ENCODE measurements at places on chromosomes 6 and 20. TPM values are rescaled to one million over a fixed set of nuclear protein-coding genes. Genes with fewer than 3 reads are reported as not detected.

DNA sequence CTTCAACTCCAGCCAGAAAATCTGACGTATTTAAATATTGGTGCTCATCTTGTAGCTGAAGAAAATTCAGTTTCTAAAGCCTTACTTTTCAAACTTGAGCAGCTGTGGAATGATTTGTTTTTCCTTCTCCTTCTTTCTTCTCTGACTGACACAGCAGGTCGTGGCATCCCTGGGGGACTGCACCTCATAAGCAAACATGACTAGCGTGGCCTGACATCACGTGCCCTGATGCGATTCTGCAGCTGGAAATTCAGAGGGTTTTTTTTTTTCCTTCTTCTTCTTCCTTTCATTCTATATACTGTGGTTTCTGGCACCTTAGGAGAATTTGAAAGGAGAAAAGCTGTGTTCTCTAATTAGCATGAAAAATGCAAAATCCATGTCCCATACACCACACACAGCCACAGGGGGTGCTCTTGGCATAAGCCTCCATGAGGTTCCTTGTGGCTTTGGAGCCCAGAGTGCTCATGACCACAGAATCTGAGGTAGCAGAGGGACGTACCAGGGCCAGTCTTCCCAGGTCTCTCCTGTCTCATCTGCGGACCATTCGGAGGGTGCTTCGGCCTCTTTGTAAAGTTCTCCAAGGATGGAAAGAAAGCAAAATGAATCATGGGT is 258.5 kb upstream of the CDH4 start:
- no peak for DNase-seq

PTCHD4 gene
- total RNA-seq = 1.1 TPM

DNA sequence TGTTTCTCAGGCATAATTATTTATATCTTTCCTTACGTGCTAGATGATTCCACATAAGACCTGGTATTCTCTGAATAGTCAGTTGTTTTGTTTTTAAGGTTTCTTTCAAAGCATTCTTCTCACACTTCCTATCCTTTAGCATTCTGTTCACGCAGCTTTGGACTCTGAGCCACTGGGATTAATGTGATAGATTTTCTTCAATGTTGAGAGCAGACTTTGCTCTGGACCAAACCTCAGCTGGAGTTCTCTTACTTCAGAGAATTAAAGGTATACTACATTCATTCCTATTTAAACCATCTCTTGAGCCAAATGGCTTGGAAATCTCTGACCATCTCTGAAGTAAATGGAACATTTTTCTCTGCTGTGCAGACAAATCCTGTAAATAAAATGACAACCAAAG is 70.7 kb upstream of the TRAF3IP2 start:
- DNase-seq = no peak

GRCh38 chr6:13668291-13668928 is 43.2 kb downstream of the RANBP9 start:
- DNase-seq = no peak

- DNase-seq = no peak
Observed at GRCh38 chr6:33112148-33112547, 36.4 kb downstream of the HLA-DPB1 start.

- DNase-seq = no peak
Observed at GRCh38 chr6:64553249-64553786, 917.7 kb downstream of the PHF3 start.

TLDC2 gene
- total RNA-seq = not detected

DNA sequence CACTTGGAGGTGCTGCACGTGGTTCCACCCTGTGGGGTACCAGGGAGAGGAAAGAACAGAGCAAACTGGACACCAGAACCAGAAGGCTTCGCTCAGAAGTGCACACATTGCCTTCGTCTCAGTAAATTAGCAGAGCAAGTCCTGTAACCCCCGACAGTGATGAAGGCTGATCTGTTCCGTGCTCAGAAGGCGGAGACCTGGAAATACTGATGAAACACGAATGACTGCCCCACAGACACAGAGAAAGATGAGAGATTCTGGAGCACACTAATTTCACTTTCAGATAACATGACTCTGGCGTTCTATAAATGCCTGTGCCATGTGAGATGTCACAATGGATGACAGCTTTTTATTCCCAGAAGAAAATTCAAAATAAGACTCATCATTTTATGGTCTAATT is 44.2 kb upstream of the CCR6 start:
- DNase-seq = no peak

DNA sequence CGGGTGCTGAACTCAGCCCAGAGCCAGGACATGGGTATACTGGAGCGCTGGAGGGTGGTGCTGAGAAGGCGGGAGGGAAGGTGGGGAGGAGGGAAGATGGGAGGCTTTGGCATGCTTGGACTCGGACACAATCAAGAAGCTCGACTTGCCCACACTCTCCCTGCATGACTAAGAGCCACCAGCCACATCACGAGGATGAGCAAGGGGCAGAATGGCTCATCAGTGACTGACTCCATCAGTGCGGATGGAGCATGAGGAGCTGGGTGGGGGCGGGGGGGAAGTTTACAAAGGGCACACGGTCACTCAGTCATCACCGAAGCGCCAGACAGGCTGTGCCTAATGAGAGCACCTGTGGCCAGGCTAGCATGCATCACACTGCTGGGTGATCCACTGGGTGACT is 222.8 kb downstream of the KIF16B start:
- DNase-seq = no peak

ADGRB3 gene
- total RNA-seq = 0.51 TPM
